ENCODE measurements at places on chromosomes 16 and 17.

- DNase-seq, result no peak
Measured at GRCh38 chr17:33151565-33151964, 141.5 kb downstream of the ASIC2 start.

DNA sequence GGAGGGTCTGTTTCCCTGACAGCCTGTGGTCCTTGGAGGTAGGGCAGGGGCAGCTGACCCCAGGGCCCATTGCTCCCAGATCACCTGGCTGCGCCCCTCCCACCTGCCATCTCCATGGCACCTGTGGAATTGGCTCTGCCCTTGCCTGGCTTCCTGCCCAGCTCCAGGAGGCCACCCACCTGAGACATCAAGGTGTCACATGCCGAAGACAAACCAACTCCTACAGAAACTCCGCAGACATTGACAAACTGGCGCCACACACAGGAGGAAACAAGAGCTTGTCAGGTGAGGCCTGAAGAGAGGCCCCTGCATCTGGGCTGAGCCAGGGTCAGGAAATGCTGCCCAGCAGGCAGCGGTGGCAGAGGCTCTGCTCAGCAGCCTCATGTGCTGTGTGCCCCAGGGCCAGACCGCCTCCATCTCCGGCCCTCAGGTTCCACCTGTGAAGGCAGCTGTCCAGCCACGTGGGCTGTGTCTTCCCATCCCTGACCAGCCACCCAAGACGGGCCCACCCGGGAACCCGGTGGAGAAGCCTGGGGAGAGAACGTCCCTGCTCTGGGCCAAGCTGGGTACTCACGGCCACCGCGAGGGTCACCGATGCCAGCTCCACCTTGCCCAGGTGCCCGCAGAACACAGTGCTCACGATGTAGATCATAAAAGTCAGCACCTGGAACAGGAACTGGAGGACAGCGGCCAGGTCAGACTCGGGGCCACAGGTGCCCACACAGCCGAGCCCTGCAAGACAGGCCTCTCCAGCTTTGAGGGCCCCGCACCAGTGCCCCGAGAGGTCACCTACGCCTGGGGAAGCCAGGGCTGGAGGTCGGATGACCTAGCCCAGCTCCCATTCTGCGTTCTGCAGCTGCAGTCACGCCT lies 1.6 kb downstream of the SLC47A2 start:
- no peak for DNase-seq

GRCh38 chr16:86566966-86567700 lies 504 bp downstream of the FOXC2 start:
- DNase-seq, result no peak

DNA sequence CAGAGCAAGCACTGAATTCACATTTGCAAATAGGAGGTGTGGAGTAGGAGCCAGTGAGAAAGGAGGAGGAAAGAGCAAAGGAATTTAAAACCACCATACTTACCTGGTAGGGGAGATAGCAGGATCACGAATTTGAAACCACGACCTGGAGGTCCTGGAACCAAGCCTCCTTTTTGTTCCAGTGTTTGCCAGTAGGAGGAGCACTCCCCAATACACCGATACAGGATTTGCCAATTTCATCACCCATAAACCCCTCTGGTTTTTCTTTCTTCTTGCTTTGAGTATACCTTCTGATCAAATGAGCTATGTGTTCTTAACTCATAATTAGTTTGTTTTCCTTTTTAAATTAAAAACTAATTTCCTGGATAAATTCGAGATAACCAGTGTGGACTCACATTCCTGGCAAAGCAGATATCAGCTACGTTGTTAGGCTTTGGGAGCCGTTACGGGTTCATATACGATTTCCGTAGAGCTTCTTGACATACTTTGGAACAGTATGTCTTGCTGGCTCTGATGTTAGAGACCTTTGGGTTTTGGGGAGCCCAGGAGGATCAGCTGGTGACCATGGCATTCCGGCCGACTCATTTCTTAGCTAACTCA lies 22.7 kb downstream of the BCO1 start:
- peak; percentile 6 for DNase-seq

DNA sequence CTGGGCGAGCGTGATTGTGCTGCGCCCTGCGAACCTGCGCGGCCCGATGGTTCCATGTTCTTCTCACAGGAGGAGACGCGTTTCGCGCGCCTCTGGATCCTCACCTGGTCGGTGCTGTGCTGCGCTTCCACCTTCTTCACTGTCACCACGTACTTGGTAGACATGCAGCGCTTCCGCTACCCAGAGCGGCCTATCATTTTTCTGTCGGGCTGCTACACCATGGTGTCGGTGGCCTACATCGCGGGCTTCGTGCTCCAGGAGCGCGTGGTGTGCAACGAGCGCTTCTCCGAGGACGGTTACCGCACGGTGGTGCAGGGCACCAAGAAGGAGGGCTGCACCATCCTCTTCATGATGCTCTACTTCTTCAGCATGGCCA lies 1.0 kb downstream of the FZD2 start:
- no peak for DNase-seq
